CD4-positive, CD25-positive, alpha-beta regulatory T cell (primary cell): ENCODE measurements at places on chromosomes 2 and 18. TPM values are rescaled to one million over a fixed set of nuclear protein-coding genes. Genes with fewer than 3 reads are reported as not detected.

GRCh38 chr18:37608876-37609275 lies 43.3 kb upstream of the CELF4 start:
- DNase-seq, result no peak

- no peak for DNase-seq
Observed at GRCh38 chr2:176683618-176684111, 414.4 kb downstream of the MTX2 start.

GRCh38 chr18:42064109-42064508 lies 109.1 kb downstream of the PIK3C3 start:
- no peak for DNase-seq

GRCh38 chr2:173553593-173553992 lies 198.9 kb downstream of the CDCA7 start:
- no peak for DNase-seq

DNA sequence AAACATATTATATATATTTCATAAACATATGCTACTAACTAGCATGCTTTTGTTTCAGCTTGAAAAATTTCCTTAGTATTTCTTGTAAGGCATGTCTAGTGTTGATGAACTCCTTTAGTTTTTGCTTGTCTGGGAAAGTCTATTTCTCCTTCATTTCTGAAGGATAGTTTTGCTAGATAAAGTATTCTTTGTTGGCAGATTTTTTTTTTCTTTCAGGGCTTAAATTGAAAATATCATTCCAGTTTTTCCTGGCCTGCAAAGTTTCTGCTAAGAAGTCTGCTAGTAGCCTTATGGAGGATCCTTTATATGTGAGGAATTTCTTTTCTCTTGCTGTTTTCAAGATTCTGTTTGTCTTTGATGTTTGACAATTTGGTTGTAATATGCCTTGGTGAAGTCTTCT lies 183.5 kb downstream of the SLC4A3 start:
- DNase-seq, result no peak

DNA sequence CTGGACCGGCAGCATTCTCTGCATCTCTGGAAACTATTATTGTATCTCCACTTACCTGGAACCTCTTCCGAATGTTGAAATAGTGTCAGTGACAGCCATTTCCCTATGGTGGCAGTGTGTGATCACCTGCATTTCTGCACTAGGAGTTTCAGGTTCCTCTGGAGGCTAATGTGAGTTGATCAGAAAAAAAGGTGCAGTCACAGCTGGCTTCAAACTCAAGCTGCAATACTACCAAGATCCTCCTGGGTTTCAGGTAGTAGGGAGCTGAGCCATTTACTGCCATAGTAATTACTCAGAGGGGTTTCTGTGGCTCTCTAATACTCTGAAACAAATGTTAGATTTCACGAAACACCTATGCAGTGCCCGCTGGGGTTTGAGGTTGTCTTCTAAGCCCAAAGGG lies 183.5 kb upstream of the OSR1 start:
- no peak for DNase-seq

TBR1 gene
- 0.32 TPM for total RNA-seq

DNA sequence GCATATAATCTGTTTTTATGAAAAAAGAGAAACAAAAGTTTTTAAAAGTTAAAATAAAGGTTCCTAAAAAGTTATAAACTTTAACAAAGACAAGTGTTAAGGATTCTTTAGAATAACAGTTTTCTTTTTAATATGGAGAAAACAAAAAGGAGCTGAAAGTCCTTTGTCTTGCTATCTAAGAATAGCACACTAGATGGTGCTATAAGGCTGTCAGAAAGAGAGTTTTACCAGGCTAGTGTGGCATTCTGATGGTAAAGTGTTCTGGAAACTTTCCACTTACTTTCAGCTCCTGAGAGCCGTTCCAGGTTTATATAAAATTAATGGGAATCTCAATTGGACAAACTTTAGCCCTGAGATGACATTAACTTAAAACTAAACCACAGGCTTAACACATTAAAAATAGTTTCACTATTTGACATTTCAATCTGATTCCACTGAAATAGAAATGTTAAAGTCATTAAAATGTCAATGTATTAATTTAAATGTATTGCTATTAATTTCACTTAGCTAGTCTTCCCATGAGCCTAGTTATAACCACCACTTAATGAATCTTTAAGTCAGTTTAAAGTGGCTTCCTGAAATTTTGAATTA lies 3.7 kb downstream of the FBXO48 start:
- peak; percentile 75 for DNase-seq

GRCh38 chr2:165990846-165991245 lies 37.3 kb upstream of the TTC21B start:
- no peak for DNase-seq

DNA sequence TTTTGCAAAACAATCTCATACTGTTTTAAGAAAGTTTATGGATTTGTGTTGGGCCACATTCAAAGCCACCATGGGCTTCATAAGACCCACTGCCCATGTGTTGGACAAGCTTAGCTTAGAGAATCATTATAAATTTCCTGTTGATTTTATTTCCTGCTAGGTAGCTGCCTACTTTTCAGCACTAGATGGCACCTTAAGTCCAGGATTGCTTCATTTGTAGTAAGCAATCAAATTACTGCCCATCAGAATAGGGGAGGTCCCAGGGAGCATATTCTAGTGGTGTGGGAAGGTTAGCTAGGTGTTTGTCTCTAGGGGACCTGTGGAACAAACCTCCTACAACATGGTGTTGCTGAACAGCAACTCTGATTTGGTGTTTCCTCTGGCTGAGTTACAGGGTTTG lies 11.0 kb upstream of the DCDC2C start:
- DNase-seq, result no peak

- DNase-seq, result no peak
Observed at GRCh38 chr2:102296449-102296848, 14.9 kb upstream of the IL1RL1 start.

GRCh38 chr18:50982802-50983179 lies 15.0 kb downstream of the ELAC1 start:
- no peak for DNase-seq

- no peak for DNase-seq
Observed at GRCh38 chr2:10688921-10689807, 611 bp downstream of the NOL10 start.

GRCh38 chr2:56505885-56506284 lies 322.1 kb downstream of the CCDC85A start:
- DNase-seq, result no peak

MLPH gene
- 0.47 TPM for total RNA-seq

GRCh38 chr18:47036298-47036874 lies 965 bp upstream of the ELOA2 start:
- no peak for DNase-seq

DNA sequence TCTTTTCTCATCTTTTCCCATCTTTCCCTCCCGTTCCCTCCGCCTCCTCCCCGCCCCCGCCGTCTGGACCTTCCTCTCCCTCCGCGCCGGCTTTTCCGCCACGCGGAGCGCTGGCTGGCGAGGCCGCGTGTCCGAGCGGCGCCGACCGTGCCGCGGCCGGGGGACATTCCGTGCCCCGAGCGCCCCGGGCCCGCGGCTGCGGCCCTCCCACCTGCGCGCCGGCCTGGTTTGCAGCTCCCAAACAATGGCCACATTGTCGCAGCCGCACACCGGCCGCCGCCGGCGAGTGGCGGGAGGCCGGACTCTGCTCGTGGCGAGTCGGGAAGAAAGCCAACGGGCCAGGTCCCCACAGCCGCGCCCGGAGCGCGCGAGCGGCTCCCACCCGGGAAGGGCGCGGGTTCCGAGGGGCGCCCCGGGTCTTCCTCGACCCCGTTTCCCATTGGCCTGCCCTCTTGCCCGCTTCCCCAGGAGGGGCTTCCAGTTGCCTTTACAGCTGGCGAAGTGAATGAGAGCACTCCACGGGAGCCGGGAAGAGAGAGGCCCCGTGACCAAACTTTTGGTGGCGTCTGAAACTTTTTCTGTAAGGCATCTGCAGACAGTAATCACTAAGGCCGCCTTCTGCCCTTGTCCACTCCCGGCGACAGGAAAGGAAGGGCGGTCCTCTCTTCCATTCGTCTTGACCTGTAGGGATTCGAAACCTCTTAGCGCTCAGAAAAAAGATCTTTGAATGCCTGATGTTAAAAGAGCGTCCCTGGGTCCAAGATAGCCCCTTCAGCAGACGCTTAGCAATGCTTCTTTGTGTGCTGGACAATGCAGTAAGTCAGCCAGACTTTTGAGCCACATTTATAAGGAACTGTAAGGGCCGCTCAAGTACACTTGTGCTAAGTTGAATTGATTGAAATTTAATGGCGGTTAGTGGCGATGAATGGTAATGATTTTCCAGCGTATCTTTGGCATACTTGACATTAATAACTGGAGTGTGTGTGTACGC lies 6.2 kb downstream of the GLI2 start:
- no peak for DNase-seq
